Stimulated activated CD4-positive, alpha-beta T cell treated with anti-CD3 and anti-CD28 coated beads, Interleukin-1b, Interleukin-23, amount 100 ng/mL, for 48 hours (primary cell): ENCODE measurements at places on chromosomes 4 and X.

DNA sequence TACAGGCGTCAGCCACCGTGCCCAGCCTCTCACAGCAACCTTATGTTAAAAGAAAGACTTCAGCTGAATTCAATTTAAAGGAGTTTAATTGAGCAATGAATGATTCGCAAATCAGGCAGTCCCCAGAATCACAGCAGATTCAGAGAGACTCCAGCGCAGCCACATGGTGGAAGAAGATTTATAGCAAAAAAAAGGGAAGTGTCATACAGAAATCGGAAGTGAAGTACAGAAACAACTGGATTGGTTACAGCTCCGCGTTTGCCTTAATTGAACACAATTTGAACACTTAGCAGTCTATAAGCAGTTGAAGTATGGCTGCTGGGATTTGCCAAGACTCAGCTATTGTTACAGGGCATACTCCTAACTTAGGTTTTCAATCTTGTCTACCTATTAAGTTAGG lies 19.8 kb downstream of the CENPVL3 start:
- DNase-seq: no peak

DNA sequence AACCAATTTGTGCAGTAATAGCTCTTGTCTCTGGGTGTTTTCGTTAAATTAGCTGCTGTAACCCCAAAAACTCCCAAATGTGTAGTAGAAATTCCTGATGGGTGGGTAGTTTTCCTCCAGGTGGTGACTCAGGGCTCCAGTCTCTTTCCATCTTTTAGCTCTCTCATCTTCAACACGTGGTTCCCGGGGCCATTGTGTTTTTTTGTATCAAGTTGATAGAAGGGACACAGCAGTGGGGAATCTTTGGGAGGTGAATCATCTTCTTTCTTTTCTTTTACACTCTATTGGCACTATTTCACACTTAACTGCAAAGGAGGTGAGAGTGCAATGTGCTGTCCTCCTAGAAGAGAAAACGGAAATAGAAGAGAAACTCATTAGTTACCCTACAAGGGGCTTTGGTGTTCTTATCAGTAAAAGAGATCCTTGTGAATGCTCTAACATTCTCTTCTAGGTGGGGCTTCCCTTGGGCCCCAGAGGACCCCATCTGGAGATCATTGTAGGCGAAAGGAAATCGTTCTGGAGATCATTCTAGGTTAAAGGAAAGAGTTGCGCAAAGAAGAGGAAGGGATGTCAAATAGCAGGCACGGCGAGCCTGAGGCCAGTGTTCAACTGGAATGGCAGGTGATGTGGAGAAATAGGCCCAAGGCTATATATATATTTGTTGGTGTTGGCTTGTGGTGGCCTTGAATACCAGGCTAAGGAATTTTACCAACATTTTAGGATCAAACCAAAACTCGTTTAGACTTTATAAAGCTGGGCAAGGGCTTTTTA lies 68.2 kb upstream of the ACSL1 start:
- no peak for DNase-seq

DNA sequence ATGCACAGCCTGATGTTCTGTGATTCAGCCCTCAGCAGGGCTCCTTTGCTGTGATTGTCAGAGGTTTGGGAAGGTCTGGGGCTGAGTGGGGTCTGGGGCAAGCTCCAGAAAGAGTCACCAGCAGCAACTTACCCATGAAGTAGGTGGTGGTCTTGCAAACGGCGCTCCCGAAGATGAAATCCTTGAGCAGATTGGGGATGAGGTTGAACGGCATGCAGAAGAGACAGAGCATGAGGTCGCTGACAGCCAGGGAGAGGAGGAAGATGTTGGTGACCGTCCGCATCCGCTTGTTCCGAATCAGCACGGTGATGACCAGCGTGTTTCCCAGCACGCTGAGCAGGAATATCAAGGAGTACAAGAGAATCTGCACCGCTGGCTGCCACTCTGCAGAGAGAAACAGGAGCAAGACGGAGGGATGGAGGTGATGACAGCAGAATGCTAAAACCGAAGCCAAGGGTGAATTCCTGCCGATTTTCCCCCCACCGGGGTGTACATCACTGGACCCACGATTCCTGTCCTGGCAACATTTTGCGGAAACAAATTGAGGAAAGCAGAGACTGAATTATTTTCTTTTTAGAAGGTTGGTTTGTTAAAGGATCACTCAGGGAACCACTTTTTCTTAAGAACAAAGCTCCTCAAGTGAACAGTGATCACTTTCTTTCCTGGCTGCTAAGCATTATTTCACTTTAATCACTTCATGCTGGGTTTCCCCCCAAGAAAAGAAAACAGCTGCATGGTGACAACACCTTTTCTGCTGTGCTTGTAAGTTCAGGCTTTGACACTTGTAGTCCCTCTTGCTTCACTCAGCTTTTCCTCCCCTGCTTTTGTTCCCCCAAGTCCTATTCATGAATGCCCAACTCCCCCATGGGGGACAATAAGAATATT lies 941 bp downstream of the CCKAR start:
- no peak for DNase-seq

- no peak for DNase-seq
Observed at GRCh38 chr4:81196126-81196650, 18.8 kb downstream of the PRKG2 start.

DNA sequence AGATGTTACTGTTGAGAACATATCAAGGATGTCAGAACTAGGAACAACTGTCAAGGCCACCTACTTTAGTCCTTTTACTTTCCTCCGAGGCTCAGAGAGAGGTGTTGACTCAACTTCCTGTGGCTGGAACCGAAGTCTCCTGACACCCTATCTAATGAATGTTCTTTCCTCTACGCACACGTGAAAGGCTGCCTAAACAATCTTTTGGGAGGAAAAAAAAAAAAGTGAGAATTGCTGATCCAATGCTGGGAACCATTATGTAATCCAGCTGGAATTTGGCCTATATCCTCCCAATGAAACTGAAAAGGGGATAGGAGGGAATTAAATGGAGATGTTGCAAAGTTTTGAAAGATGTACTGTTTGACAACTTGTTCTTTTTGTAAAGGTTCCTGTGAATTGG lies 8.3 kb upstream of the MAP7D3 start:
- no peak for DNase-seq
